ENCODE measurements at places on chromosomes 1 and 21.

DNA sequence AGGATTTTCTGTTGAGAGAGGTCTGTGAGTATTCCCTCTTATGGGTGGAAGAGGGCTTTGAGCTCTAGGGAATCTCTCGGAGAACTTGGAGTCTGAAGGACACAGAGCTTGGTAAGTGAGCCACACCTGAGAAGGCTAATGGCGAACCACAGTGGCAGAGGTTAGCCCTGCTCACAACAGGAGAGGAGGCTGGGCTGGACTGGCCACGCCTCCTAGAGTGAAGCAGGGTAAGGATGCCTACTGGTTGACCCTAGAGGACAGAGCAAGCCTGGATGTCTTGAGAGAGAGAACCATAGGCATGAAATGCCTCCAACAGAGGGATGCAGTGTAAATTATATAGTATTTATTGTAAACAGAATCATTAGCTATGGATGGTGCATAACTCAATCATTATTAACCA is 232.6 kb downstream of the PCP4 start:
- DNase-seq = no peak

- peak; percentile 37 for DNase-seq
Measured at GRCh38 chr1:6554907-6555778, at the start of gene TAS1R1. Gene TAS1R1, plus strand, starts transcription at chr1:6555307. Its CDS starts 67 bp downstream, at chr1:6555374.

GRCh38 chr1:229217716-229218115 is 53.2 kb upstream of the RAB4A start:
- DNase-seq = no peak

GRCh38 chr1:46532498-46533178 is 18.8 kb downstream of the KNCN start:
- DNase-seq = peak; percentile 66

DNA sequence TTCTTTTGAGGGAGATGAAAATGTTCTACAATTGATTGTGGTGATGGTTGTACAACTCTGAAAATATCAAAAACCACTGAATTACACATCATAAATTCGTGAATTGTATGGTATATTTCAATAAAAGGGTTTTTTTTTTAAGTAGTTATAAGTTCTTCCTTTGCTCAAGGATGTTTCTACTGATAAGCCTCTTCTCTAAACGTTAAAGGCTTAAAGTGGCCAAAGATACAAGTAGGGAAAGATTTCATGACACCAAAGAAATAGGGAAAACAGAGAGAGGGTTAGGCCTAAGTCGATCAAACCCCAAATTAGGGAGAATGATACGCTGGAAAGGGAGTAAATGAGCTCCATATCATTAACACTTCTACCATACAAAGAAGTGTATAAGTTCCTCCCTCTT is 4.1 kb downstream of the KDM5B start:
- no peak for DNase-seq

- no peak for DNase-seq
Measured at GRCh38 chr21:40753756-40754155, 93.2 kb downstream of the DSCAM start.

DNA sequence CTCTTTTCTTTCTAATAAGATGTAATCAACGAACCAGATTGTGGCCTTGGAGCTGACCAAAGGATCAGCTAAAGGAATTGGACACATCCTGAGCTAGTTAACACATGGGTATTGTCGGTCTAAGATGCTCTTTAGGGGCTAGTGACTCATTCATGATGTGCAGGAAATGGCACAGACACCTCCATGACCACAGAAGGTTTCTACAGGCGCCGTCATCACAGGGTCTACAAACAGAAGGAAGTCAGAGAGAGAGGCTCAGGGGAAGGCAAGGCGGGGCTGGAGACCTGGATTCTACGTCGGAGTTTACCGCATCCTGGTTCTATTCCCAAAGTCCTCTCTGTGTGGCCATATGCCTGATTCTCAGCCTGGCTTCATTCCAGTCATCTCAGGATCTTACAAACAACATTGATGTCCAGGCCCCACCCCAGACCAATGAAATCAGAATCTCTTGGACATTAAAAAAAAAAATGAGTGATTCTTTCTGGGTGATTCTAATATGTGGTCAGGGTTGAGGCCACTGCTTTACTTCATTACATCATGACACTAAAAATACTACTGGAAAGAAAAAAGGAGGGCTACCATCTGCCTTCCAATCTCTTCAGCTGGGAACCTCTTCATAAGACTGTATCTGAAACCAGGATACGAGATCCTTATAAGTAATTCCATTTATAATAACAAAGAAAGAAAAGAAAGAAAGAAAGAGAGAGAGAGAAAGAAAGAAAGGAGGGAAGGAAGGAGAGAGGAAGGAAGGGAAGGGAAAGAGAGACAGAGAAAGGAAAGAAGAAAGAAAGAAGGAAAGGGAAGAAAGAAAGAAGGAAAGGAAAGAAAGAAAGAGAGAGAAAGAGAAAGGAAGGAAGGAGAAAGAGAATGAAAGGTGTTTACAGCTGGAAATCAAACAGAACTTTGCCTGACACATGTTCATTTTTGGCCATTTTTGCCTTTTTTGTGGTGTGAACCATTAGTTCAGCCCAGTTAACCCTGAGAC is 11.6 kb upstream of the KCNJ15 start:
- no peak for DNase-seq

DNA sequence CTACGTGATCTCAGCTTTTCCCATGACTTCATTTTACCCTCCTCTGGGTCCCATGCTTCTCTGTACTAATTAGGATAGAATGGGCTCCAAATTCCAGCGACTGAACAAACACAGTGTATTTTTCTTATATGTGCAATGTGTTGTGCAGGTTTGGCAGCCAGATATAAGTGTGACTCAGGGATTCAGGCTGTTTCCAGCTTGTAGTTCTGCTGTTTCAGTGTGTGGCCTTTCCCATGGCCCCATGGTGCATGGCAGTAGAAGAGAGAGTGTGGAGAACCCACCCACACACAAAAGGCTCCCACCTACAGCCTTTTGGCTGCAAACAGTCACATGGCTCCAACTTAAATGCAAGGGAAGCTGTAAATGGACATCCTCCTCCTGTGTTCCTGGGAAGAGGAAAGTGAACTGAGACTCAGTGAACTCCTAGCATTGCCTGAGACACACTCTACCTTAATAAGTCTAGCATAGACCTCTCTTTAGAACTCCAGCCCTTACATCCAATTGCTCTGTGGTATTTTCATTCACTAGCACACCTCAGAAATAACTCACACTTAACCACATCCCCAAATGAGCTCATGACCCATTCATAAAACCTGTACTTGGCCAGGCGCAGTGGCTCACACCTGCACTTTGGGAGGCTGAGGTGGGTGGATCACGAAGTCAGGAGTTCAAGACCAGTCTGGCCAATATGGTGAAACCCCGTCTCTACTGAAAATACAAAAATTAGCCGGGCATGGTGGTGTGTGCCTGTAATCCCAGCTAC is 58.7 kb downstream of the KIAA0040 start:
- no peak for DNase-seq

GRCh38 chr1:17233675-17234320 is 15.1 kb upstream of the PADI3 start:
- DNase-seq = peak; percentile 91

DNA sequence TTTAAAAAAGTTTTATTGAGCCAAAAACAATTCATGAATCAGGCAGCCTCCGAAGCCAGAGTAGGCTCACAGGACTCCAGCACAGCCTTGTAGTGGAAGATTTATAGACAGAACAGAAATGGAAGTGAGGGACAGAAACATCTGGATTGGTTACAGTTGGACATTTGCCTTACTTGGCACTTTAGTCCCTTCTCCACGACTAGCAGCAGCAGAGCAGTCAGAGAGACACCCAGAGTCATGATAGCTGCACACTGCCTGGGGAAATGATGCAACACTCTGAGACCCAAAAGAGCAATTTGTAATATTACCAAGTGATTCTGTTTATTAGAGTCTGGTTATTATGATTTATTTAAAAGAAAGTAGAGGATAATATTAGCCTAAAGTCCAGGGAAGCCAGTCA is 72.2 kb upstream of the KRTAP11-1 start:
- DNase-seq = no peak

Data from mucosa of descending colon (tissue), 3 donors.